ENCODE measurements at places on chromosomes 2 and 18. TPM values are rescaled to one million over a fixed set of nuclear protein-coding genes. Genes with fewer than 3 reads are reported as not detected.

The SH3RF3 gene
- total RNA-seq: 0.27 TPM

The AKAIN1 gene
- total RNA-seq: not detected

The HTR2B gene
- not detected for total RNA-seq

DNA sequence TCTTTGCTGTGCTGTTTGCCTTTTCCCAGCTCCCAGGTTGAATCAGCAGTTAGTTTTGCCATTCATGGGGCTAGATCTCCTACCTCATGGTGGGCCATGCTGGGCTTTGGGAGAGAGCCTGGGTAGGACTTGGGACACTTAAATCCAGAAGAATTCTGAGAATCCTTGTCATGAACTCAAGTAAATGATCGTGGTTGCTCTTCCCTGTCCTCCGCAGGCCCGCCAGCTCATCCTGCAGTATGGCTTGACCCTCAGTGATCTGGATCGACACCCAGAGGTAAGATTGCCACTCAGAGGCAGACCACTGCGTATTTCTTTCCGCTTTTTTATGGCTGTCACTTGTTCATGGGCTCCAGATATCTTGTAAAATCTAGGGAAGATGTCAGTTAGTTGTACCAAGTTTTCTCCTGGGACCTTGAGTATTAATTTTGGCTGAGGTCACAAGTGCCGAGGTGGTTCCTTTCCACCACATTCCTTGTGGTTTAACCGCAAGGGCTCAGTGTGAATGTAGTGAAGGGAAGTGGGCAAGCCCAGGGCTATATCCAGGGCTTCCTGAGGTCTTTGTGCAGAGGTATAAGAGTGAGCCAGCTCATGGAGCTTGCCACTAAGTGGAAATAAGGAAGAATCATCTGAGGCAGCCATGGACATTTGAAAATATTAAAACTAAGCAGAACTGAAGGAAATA is 37.7 kb downstream of the RPIA start:
- H3K27me3 ChIP-seq: no peaks in the 10 kb centered on the region
- no peaks in the 10 kb centered on the region for H3K4me1 ChIP-seq
- no peak for DNase-seq
- no peaks in the 10 kb centered on the region for H3K36me3 ChIP-seq

DNA sequence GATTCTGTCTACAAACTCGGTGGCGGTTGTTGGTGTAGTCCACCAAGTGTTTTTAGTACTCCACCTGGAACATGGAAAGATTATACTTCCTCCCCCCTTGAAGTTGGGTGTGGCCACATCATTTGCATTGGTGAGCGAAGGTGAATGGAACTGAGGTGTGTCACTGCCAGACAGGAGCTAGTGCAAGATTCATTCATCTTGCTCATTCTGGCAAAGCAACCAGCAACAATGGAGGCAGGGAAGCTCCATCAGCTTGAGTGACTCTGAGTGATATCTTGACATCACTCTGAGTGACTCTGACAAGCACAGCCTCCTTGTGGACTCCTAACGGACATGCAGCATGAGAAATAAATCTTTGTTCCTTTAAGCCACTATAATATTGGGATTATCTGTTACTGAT is 54.7 kb upstream of the SLC1A4 start:
- no peaks in the 10 kb centered on the region for H3K36me3 ChIP-seq
- no peak overlapping the region for H3K4me3 ChIP-seq
- no peak overlapping the region for H3K27ac ChIP-seq
- H3K27me3 ChIP-seq: no peaks in the 10 kb centered on the region
- no peaks in the 10 kb centered on the region for H3K4me1 ChIP-seq

GRCh38 chr2:158456309-158457066 is at the start of the genes CCDC148 and PKP4:
TSS of gene CCDC148 (minus strand) at chr2:158456753. CDS start at chr2:158456439, 314 bp downstream.
TSS of gene PKP4 (plus strand) at chr2:158456952. CDS start at chr2:158533185, 76,233 bp downstream.
- no peaks in the 10 kb centered on the region for H3K36me3 ChIP-seq
- peaks cover 14% of the 10 kb centered on the region for H3K4me1 ChIP-seq
- no peaks in the 10 kb centered on the region for H3K27me3 ChIP-seq
- H3K27ac ChIP-seq: peak within 1 kb of the TSS; percentile 60

GRCh38 chr2:80852808-80853139 is 548.2 kb upstream of the LRRTM1 start:
- no peaks in the 10 kb centered on the region for H3K36me3 ChIP-seq
- no peak for DNase-seq
- H3K27ac ChIP-seq: no peak overlapping the region
- no peak overlapping the region for H3K4me3 ChIP-seq

DNA sequence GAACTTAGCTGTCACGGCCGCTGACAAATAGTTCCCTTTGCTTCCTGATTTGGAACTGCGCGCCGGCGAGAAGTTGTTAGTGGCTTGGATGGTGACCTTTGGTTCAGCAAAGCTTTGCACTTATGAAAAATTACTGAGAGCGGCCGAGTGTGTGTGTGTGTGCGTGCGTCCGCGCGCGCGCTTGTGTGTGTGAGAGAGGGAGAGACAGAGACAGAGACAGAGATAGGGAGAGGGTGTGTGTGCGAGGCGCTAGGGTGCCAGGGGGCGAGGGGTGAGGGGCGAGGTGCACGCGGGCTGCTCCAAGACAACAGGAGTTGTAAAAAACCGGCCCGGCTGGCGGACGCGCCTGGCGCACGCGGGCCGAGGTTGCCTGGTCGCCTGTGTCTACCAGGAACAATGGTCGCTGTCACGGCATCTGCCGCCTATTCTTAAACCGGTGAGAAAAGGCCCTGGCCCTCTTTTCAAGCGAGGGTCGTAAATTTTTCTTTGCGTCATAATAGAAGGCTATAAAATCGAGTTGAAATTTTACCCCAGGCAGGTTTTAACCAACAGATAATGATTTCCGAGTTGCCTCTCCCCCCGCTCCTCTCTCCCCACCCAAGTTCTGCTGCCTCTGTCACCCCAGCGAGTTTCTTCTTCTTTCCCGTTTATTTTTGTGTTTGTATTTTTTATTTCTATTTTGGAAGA is 535 bp downstream of the HOXD3 start:
- no peak for DNase-seq
- no peaks in the 10 kb centered on the region for H3K36me3 ChIP-seq
- no peak overlapping the region for H3K4me3 ChIP-seq
- peaks cover 67% of the 10 kb centered on the region for H3K27me3 ChIP-seq

- no peak overlapping the region for H3K4me3 ChIP-seq
- no peaks in the 10 kb centered on the region for H3K4me1 ChIP-seq
- no peak overlapping the region for H3K27ac ChIP-seq
- H3K36me3 ChIP-seq: no peaks in the 10 kb centered on the region
- H3K27me3 ChIP-seq: no peaks in the 10 kb centered on the region
- no peak for DNase-seq
Measured at GRCh38 chr2:225471482-225471881, 72.0 kb downstream of the NYAP2 start.

GRCh38 chr2:83054751-83055150 is 1404.3 kb downstream of the SUCLG1 start:
- no peaks in the 10 kb centered on the region for H3K4me1 ChIP-seq
- no peak for DNase-seq
- H3K27ac ChIP-seq: no peak overlapping the region
- H3K4me3 ChIP-seq: no peak overlapping the region
- H3K36me3 ChIP-seq: no peaks in the 10 kb centered on the region
- H3K27me3 ChIP-seq: no peaks in the 10 kb centered on the region

DNA sequence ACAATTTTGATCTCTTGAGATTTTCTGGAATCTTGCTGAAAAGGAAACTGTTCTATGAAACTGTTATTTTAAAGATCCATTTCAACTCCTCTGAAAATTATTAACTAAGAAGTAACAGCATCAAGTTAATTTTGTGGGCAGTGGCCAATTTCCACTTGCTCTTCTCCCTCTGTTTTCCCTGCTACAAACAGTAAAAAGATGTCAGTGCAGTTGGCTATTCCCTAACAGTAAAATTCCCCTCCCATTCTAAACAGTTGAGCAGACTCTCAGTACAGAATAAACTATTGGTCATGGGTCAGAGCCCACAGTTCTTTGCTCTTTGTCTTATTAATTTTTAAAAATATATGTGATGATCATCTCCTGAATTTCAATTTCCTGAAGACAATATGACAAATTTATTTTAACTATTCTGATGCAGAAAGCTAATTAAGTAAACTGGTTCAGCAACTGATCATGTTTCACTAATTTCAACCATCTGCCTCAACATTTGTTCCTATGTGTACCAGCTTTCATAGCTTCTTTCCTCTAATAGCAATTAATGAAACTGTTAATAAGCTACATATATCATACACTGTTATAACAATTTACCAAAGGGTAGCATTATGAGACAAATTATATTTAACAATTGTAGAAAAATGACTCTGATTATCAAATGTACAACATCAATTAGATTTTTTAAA is 41.1 kb upstream of the GALNT5 start:
- peaks cover 3% of the 10 kb centered on the region for H3K27me3 ChIP-seq
- DNase-seq: no peak
- H3K4me3 ChIP-seq: no peak overlapping the region
- H3K36me3 ChIP-seq: no peaks in the 10 kb centered on the region
